ENCODE measurements at places on chromosomes 2 and 18. TPM values are rescaled to one million over a fixed set of nuclear protein-coding genes. Genes with fewer than 3 reads are reported as not detected.

DNA sequence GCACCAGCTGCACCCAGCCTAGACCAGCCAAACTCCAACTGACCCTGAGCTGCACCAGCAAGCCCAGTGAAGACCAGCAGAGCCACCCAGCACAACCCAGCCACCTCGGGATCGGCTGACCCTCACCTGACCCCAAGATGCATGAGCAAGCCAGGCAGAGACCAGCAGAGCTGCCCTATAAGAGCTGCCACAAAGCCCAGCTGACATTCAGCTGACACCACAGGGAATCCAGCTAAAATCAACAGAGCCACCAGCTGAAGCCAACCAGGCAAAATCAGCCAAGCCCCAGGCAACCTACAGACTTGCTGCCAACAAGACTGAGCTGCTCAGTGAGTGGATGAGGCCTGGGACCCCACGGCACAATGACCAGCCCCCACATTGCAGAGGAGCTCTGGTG lies 54.6 kb downstream of the CYP27C1 start:
- no peaks in the 10 kb centered on the region for H3K27me3 ChIP-seq
- H3K4me3 ChIP-seq = no peak overlapping the region
- H3K36me3 ChIP-seq = no peaks in the 10 kb centered on the region
- no peaks in the 10 kb centered on the region for H3K4me1 ChIP-seq
- H3K27ac ChIP-seq = no peak overlapping the region

Gene NGEF
- total RNA-seq = not detected

DNA sequence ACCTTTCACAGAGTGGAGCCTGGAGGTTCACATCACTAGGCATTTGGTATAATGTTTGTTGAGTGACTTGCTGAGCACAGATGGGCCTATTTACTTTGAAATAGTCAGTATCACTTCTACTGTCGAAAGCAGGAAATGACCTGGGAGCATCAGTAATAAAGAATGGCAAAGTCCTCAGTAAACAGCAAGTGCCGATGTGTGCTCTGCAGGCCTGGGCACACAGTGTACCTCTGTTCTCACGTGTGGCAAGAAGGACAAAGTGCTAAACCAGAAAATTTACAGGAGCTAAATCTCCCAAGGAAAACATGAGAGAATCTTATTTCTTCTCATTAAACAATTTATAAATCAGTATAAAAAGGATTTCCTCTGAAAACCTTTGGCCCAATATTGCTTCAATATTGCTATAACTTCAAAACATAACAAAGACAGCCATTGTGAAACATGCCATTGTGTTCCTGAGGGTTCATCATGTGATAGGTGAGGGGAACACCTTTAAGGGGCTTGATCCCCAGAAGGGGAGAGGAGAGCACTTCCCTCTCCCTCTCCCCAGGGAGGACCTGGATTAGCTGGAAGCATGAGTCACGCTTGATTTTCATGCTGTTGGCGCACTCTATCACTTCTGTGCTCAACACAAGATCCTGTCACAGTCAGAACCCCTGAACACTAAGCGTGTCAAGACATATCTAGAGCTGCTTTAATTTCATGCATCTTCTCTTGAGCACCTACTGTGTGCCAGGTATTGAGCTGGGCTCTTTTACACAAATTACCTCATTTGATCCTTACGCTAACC lies 131.5 kb upstream of the SMAD2 start:
- H3K4me3 ChIP-seq = no peak overlapping the region
- no peaks in the 10 kb centered on the region for H3K4me1 ChIP-seq
- no peaks in the 10 kb centered on the region for H3K36me3 ChIP-seq
- no peaks in the 10 kb centered on the region for H3K27me3 ChIP-seq

GRCh38 chr2:145197944-145198343 lies 678.0 kb upstream of the ZEB2 start:
- H3K4me3 ChIP-seq = no peak overlapping the region
- DNase-seq = no peak
- no peaks in the 10 kb centered on the region for H3K4me1 ChIP-seq
- no peaks in the 10 kb centered on the region for H3K36me3 ChIP-seq
- H3K27ac ChIP-seq = no peak overlapping the region
- H3K27me3 ChIP-seq = no peaks in the 10 kb centered on the region

DNA sequence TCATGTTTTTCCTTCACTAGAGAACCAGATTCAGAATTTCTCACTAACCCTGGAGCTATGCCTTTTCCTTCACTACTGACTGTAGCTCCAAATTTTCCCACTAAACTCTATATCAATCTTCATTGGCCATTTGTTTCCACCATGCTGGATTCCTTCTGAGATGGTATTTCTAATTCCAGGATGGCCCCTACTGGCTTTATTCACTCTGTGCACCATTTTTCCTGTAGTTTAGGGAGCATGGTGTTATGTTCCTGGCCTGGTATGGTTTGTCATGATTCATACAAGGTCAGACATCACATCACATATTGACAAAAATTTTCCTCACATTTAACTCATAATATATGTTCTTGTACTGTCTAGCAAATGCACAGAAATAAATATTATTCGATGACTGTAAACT lies 229.2 kb upstream of the TFPI start:
- H3K27ac ChIP-seq = no peak overlapping the region
- H3K36me3 ChIP-seq = no peaks in the 10 kb centered on the region
- H3K4me3 ChIP-seq = no peak overlapping the region
- no peak for DNase-seq

Gene HK2
- 111 TPM for total RNA-seq

Gene IHH
- not detected for total RNA-seq

Gene LAMA3
- total RNA-seq = not detected

Gene DUSP28
- 8.1 TPM for total RNA-seq

Gene CXCR2
- not detected for total RNA-seq

- H3K4me3 ChIP-seq = no peak overlapping the region
- H3K4me1 ChIP-seq = peaks cover 12% of the 10 kb centered on the region
- no peak for DNase-seq
- no peaks in the 10 kb centered on the region for H3K27me3 ChIP-seq
- no peaks in the 10 kb centered on the region for H3K36me3 ChIP-seq
- no peak overlapping the region for H3K27ac ChIP-seq
These were observed 126.6 kb downstream of the CNTNAP5 start for GRCh38 chr2:124151691-124152090.

- peaks cover 32% of the 10 kb centered on the region for H3K36me3 ChIP-seq
- no peak overlapping the region for H3K4me3 ChIP-seq
- no peaks in the 10 kb centered on the region for H3K27me3 ChIP-seq
- no peak for DNase-seq
These were observed 55.7 kb upstream of the AMMECR1L start for GRCh38 chr2:127941461-127941860.

Gene FRZB
- not detected for total RNA-seq

- H3K27ac ChIP-seq = no peak overlapping the region
- no peaks in the 10 kb centered on the region for H3K4me1 ChIP-seq
- H3K4me3 ChIP-seq = no peak overlapping the region
- DNase-seq = peak; percentile 66
These were observed 58.1 kb downstream of the MAP3K19 start for GRCh38 chr2:134988994-134989605.

Gene LYPD1
- not detected for total RNA-seq

DNA sequence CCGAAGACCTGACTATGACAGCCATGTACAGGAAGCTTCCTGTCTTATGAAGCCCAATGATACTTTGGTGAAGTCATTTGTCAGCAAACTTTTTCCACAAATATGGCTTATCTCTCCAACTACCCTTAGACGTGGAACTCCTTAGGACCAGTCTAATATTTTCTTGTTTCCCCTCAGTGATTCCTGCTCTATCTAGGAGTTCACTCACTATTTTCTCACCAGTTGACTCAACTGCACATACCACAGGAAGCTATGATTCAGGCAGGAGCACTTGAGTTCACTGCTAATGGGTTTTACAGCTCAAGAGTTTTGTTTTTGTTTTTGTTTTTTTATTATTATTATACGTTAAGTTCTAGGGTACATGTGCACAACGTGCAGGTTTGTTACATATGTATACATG lies 109.3 kb downstream of the ANTXR1 start:
- H3K4me1 ChIP-seq = peaks cover 7% of the 10 kb centered on the region
- DNase-seq = no peak
- no peak overlapping the region for H3K27ac ChIP-seq
- no peaks in the 10 kb centered on the region for H3K27me3 ChIP-seq
- H3K4me3 ChIP-seq = no peak overlapping the region

Gene PCARE
- not detected for total RNA-seq

Gene RGPD4
- not detected for total RNA-seq

GRCh38 chr2:240130393-240131195 lies 5.5 kb downstream of the COPS9 start:
- no peak for DNase-seq
- peaks cover 9% of the 10 kb centered on the region for H3K36me3 ChIP-seq
- H3K27ac ChIP-seq = no peak overlapping the region
- H3K27me3 ChIP-seq = no peaks in the 10 kb centered on the region
- H3K4me1 ChIP-seq = peaks cover 11% of the 10 kb centered on the region

Gene NXPH2
- total RNA-seq = not detected

DNA sequence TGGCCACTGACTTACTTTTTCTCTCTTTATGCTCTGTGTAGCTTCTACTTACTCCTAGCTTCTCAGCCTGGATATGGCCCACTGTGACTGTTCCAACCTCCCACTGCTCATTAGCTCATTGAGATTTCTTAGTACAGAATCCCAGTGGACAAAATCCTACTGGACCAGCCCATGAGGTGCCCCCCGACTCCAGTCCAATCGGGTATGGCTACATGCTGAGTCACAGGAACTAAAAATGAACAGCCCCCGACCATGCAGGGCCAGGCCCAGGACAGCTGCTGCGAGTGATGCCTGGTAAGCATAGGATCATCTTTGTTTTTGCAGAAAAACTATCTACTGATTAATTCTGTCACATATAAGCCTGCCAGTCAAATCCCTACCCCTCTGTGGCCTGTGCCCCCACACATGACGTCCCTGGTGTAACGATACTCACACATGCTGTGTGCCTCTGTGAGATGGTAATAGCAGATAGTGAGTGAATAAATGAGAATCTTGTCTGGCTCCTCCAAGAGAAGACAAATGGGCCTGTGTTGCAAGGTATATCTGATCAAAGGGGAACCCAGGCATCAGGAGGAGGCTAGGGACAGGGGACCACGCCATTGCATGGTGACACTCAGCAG lies 85.9 kb upstream of the KLF7 start:
- no peaks in the 10 kb centered on the region for H3K27me3 ChIP-seq
- H3K4me1 ChIP-seq = peaks cover 71% of the 10 kb centered on the region
- no peaks in the 10 kb centered on the region for H3K36me3 ChIP-seq
- H3K27ac ChIP-seq = peak overlapping the region; percentile 99

Gene B3GNT7
- 2.8 TPM for total RNA-seq

Gene UGT1A3
- total RNA-seq = not detected

DNA sequence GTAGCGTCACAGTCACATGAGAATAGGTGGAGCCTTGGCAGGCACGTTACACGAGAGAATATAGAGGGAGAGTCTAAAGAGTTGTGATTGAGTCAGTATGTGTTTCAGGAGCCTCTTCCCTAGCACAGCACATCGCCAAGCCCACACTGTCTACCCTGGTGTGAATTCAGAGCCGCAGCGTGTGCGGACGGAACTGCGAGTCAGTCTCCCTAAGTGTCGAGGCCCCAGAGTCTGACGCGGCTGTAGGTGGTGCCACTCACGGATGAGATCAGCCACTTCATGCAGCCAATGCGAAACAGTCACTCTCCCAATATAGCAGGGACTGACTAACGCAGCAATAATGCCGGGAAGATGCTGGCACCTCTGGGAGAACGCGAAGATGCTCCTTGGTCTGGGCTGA lies 587.3 kb upstream of the ID2 start:
- no peaks in the 10 kb centered on the region for H3K36me3 ChIP-seq
- no peaks in the 10 kb centered on the region for H3K27me3 ChIP-seq
- peaks cover 13% of the 10 kb centered on the region for H3K4me1 ChIP-seq
- no peak for DNase-seq
- H3K4me3 ChIP-seq = no peak overlapping the region

Gene CCDC85A
- total RNA-seq = not detected

Gene PSMA8
- total RNA-seq = not detected

- H3K27me3 ChIP-seq = no peaks in the 10 kb centered on the region
- H3K4me1 ChIP-seq = no peaks in the 10 kb centered on the region
- DNase-seq = no peak
- no peak overlapping the region for H3K4me3 ChIP-seq
- H3K27ac ChIP-seq = no peak overlapping the region
These were observed 363.6 kb upstream of the CWC22 start for GRCh38 chr2:180370511-180371205.

DNA sequence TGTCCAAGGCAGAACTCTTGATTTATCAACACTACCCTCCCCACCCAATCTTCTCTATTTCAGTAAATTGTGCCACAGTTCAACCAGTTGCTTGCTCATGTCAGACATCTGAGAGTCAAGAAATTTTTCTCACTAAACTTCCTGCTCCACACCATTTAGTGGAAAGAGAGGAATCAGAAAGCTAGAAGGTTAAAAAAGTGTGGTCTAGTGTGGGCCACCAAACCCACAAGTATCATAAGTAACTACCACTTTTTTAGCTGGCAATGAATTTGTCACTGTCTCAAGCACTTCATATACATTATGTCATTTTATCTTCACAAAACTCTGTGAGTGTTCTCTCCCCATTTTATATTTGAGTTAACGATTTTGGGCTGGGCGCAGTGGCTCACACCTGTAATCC lies 16.6 kb upstream of the MSTN start:
- H3K4me3 ChIP-seq = no peak overlapping the region
- H3K36me3 ChIP-seq = no peaks in the 10 kb centered on the region
- DNase-seq = no peak
- H3K27me3 ChIP-seq = no peaks in the 10 kb centered on the region
- no peak overlapping the region for H3K27ac ChIP-seq

Gene CERKL
- total RNA-seq = 24.4 TPM

- no peak for DNase-seq
- H3K27me3 ChIP-seq = no peaks in the 10 kb centered on the region
- no peaks in the 10 kb centered on the region for H3K4me1 ChIP-seq
- H3K4me3 ChIP-seq = no peak overlapping the region
These were observed 820 bp upstream of the MATN3 start for GRCh38 chr2:20013126-20013849.

DNA sequence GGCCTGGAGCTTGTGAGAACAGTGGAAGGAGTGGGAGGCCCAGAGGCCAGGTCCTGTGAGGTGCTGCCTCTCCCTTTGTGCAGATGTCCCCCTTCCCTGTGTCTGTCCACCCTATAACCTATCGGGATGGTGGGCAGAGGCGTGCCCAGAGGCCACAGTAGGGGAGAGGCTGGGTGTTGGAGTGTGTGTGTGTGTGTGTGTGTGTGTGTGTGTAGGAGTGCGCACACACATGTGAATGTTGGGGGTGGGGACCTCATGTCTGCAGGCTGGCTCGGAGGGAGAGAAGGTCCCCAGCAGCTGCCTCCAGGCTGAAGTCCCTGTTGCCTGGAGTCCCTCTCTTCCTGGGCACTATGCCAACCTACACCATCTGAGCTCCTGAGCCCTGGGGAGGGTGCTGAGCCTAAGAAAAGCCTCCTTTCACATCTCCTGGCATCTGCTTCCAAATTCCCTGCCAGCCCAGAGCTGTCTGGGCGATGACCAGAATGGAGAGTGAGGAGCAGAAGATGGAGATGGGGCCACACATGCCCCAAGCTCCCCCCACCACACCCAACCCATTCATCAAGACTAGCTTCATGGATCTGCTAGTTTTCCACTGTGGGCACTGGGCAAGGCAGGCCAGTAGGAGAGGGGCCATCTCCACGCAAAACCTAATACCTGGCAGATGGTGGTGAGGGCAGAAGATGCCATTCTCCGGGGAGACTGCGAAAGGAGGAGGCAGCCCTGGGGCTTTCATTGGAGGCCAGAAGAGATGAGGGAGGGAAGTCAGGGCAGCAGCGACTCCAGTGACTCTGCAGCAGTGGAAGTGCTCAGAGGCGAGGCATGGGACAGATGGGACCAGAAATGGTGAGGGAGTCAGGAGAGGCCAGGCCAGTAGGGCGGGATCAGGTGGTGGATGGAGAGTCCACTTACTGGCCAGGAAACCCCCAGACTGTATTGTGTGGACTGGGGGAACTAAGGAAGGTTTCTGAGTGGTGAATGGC lies 20.3 kb downstream of the KCNK3 start:
- H3K4me1 ChIP-seq = no peaks in the 10 kb centered on the region
- no peak overlapping the region for H3K4me3 ChIP-seq
- DNase-seq = no peak
- H3K27me3 ChIP-seq = no peaks in the 10 kb centered on the region
- H3K27ac ChIP-seq = no peak overlapping the region

Gene UGT1A7
- 0.18 TPM for total RNA-seq
